ENCODE measurements at places on chromosomes 3 and 15.

GRCh38 chr15:81536356-81536755, 162.3 kb upstream of the TMC3 start:
- no peak for DNase-seq

- no peak for DNase-seq
Observed at GRCh38 chr3:52303811-52304210, 12.3 kb upstream of the DNAH1 start.

- DNase-seq: no peak
Observed at GRCh38 chr15:90707489-90707888, 9.7 kb upstream of the BLM start.

- no peak for DNase-seq
Observed at GRCh38 chr3:148948913-148949657, 42.3 kb upstream of the GYG1 start.

- no peak for DNase-seq
Observed at GRCh38 chr3:12058408-12058807, 54.2 kb downstream of the SYN2 start.

- no peak for DNase-seq
Observed at GRCh38 chr15:80599359-80599758, 95.8 kb upstream of the ABHD17C start.

DNA sequence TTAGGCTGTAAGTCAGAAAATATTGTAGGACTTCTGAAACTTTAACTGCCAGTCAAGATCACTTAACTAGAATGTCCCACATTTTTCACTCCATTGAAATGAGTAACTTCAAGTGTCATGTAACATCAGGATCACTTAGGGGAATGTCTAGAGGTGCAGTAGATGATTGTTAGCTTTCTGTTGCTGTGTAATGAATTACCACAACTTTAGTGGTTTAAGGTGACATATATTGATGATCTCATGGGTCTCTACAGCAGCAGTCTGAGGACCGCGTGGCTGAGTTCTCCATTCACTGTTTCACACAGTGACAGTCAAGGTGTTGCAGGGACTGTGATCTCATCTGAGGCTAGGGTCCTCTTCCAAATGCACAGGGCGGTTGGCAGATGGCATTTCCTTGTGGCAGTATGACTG, 82.7 kb downstream of the SLC25A26 start:
- DNase-seq: no peak

DNA sequence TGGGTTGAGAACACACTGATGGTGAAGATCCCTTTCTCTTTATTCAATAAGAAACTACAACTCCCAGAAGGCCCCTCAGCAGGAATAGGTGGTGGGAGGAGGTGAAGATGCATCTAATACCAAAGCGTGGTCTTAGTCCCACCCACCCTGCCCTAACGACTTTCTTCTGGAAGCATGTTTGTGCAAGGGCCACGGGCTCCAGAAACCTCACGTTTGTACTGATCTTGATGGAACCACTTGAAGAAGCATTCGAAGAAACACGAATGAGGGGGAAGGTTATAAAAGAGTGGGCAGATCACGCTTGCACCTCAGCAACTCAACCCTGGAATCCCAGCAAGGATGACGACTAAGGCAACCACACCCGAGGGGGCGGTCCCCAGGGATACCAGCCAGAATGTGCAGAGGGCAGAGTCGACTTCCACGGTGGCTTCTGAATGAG, 10.6 kb upstream of the SLC25A36 start:
- DNase-seq: no peak

GRCh38 chr3:156511987-156512677, 42.8 kb downstream of the SSR3 start:
- no peak for DNase-seq
